ENCODE measurements at places on chromosomes 2 and 18.

DNA sequence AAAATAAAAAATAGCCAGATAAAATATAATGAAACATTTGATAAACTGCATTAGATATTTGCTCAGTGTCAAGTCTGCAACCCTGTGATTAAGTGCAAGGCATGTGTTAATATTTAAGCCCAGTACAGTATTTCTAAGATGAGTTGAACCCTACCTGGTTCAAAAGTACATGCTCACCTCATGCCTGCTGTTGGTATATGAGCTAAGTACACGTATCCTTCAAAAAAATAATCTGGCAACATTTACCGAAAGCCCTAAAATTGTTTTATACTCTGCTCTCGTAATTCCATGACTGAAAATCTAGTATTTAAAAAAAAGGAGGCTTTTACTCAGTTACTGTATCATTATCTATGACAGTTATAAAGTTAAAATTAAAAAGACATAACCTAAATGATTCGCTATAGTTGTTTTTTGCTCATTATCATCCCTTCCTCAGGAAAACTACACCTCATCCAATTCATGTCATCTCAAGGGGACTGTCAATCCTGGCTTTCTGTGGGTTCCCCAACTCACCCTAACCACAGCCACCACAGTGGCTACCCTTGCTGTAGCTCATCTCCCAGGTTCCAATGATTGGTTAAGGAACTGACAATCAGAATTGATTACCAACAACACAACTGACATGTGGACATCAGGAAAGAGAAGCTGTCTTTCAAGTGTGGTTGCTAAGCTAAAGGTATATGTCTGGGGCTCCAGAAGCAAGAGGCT is 10.6 kb downstream of the TLK1 start:
- DNase-seq: no peak

GRCh38 chr2:54512663-54513362 is 56.7 kb downstream of the SPTBN1 start:
- no peak for DNase-seq

DNA sequence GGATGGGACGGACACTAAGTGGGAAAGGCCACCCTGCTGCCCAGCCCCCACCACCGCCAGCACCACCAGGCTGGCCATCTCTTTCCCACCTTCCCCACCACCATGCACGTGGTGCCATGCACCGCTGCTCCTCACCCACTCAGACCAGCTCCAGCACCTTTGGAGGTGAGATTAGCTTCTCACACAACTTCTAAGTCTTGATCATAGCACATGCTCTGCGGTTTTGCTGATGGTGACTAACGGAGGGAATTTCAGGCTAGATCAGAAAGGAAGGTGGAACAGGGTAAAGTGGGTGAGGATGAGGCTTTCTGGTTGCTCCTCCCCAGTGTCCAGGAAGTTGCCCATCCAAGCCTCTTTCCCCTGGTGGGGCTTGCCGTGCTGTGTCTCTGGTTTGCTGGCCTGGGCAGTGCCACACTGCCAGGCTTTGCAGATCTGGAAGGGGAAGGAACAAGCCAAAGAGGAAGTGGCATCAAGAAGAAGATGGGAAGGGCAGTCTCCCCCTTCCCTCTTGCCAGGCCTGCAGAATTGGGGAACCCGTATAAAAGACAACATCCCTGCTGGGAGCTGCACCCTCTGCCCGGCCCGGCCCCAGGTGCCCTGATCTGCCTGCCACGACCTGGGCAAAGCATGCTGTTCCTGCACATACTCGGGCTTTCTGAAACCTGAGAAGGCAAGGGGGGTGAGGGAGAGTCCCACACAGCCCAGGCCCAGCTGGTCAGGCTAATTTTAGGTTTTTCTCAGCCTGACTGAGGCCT is 44.3 kb upstream of the CAB39 start:
- DNase-seq: no peak

DNA sequence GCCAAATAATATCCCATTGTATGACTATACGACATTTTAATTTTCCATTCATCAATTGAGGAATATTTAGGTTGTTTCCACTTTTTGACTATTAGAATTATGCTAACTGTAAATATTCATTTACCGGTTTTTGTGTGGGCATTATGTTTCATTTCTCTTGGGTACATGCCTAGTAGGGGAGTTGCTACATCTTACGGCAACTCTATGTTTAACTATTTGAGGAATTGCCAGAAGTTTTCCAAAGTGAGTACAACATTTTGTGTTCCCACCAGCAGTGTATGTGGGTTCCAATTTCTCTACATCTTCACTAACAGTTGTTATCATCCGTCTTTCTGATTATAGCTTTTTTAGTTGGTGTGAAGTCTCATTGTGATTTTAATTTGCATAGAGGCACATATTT is 1.6 kb upstream of the KDSR start:
- no peak for DNase-seq

DNA sequence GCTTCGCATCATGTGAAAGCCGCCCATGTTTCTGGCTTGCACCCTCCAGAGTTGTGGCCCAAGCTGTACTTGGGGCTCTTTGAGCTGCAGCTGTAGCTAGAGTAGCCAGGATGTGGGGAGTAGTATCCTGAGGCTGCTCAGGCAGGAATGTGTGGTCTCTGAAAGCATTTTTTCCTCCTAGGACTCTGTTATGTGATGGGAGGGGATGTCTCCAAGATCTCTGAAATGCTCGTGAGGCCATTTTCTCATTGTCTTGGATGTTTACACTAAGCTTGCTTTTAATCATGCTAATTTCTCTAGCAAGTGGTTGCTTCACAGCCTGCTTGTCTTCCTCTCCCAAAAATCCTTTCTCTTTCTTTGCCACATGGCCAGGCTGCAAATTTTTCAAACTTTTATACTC is 687.6 kb downstream of the DCDC2C start:
- no peak for DNase-seq

- DNase-seq: no peak
Observed at GRCh38 chr2:84906900-84907714, 1.7 kb downstream of the TMSB10 start.

GRCh38 chr18:4510711-4511110 is 55.6 kb upstream of the DLGAP1 start:
- no peak for DNase-seq

GRCh38 chr2:203360833-203361430 is 32.7 kb downstream of the ABI2 start:
- DNase-seq: no peak

DNA sequence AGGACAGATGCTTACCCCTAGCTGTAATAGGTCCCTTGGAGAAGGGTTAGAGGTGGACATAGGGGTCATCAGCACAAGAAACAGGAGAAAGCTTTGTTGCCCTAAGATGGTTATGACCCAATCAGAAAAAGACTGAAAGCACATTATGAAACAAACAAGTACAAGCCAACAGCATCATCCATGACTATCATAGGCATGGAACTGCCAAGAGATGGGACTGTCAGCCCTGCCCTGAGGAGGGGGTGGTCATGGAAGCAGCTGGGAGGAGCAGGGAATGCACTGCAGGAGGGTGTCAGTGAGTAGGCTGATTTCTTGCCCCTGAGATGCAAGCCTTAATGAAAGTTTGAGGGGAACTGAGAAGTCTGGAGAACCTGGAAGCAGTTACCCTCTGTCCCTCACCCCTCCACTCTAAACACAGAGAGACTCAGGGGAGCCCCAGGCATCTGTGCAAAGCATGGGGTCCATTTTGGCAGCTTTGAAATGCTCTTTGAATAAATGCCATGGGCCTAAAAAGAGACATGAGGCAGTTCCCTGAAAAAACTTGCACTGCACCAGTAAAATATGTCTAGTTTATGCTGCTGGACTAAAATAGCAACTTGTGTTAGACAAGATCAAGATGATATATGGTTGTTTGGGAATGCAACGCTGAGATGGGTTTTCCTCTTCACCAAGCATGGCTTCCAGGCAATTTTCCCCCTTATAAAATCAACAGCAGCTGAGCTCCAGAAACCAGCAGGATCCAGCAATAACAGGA is 122.7 kb upstream of the ZFP36L2 start:
- DNase-seq: no peak

DNA sequence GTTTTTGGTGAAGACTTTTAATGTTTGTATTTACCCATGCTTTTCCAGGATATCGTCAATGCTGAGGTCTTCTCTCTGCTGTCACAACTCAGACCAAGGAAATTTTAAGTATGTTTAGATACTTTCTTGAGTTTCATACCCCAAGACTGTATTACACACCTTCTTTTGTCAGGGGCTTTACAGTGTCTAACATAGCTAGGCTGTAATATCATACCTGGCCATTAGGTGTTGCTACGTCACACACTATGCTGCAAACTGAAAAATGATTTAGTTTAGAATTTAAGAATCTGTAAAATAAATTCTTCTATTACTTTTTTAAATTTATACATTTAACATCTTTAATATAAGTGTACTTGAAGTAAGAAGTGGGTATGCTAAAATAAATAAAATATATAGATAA is 358.4 kb upstream of the NRP2 start:
- no peak for DNase-seq

DNA sequence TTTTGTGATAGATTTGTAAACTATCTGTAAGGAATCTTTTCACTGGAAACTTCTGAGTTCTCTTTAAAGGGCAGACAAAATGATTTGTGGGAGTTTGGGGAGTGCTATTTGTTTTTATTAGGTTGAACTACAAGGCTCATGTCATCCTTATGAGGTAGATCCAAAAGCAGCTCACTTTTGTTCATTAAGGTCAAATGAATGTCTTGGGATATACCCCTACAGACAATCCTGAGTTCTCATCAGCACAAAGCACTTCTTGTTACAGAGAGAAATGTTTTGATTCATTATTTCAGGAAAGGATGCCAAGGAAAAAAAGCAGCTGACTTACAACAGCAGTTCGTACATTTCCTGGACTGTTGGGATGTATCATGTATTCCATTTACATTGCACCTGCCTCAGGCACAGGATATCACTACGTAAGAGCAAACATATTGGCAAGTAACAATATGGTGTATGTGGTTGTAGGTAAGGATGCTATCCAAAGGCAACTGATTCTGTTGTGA is 68.9 kb downstream of the DCC start:
- no peak for DNase-seq

DNA sequence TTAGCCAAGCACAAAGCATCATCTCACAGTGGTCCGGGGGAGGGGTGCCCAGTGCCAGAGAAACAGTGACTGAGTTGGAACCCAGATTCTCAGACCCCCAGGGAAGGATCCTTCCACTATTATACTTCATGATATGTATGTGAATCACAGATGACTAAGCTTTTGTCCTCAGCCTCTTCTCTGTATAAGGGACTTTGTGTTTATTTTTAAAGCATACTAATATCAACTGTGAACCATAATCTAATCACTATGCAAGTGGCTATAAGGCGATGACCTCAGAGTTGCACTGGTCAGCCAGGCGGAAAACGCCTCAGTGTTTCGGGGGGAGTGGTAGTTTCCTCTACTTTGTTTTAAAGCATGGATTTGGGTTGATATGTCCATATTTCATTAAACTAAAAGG is 160.4 kb upstream of the TMEM200C start:
- no peak for DNase-seq

DNA sequence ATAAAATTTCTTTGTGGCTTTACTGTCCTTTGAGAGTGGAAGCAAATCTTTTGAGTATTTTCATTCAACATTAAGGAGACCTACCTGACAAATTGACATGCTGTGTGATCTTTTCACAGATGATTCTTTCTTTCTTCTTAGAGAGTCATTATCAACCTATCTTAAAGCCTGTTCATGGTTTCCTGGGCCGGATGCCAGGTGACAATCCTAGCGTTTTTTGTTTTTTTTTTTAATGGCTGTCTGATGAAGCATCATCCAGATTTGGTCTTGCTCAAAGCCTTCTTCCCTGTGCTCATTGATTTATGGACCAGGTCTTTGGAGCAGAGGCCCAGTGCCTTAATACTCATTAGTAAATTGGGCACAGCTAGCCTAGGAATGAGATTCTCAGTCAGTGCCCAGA is 9.8 kb upstream of the MGAT5 start:
- DNase-seq: no peak

GRCh38 chr2:76731157-76731556 is 791.0 kb downstream of the LRRTM4 start:
- no peak for DNase-seq

DNA sequence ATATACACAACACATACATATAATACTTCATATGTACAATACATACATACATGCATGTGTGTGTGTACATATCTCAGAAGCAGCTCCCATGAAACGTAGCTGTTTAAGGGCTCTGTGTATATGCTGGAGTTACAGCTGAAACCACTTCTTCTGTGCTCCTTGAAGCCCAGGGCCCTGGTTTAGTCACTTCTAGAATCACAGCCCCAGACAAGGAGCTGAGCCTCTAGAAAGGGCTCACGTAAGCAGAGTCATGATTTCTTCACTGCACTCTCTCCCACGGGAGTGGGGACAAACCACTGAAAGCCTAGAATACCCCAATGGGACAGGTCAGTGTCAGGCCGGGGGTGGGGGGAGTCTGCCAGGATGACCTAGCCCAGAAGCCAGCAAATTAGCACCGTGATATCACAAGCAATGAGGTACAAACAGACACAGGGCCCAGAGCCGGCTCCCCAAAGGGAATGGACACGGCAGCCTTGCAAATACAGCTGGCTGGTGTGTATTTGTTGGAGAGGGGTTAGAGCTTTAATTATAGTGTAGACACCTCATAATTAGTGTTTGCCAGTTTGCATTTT is 90.3 kb downstream of the C1QL2 start:
- DNase-seq: no peak
